ENCODE measurements at places on chromosomes 12 and 14. TPM values are rescaled to one million over a fixed set of nuclear protein-coding genes. Genes with fewer than 3 reads are reported as not detected.

The NR4A1 gene
- 51.0 TPM for total RNA-seq

DNA sequence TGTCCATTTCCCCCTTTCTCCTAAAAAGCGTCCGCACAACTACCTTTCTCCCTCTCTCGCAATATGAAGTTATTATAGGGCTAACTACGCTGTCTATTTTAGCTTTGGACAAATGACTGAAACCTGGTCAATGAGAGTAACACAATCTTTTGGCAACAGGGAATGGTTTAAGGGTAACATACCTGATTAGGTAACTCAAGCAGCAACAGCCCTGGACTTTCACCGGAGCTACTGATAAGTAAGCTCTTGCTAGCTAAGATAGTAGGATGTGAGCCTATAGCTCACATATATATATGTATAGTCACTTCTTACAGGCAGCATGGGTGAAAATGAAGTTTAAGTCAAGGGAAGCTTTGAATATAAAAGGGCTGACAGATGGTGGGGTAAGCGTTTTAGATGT is 313.0 kb downstream of the CEP128 start:
- no peak for DNase-seq
- no peak overlapping the region for H3K4me3 ChIP-seq
- H3K27me3 ChIP-seq = no peaks in the 10 kb centered on the region
- peaks cover 4% of the 10 kb centered on the region for H3K36me3 ChIP-seq
- no peaks in the 10 kb centered on the region for H3K4me1 ChIP-seq

- no peak overlapping the region for H3K4me3 ChIP-seq
- no peak overlapping the region for H3K27ac ChIP-seq
- no peak for DNase-seq
- H3K36me3 ChIP-seq = no peaks in the 10 kb centered on the region
These were observed 41.4 kb upstream of the PTPRO start for GRCh38 chr12:15280930-15281329.

- H3K4me1 ChIP-seq = no peaks in the 10 kb centered on the region
- H3K27me3 ChIP-seq = peaks cover 4% of the 10 kb centered on the region
- DNase-seq = no peak
- no peak overlapping the region for H3K27ac ChIP-seq
- H3K36me3 ChIP-seq = no peaks in the 10 kb centered on the region
These were observed 56.1 kb downstream of the KCNJ8 start for GRCh38 chr12:21718403-21718802.

The KLRF1 gene
- total RNA-seq = not detected

The MANSC4 gene
- not detected for total RNA-seq

The CLEC4A gene
- total RNA-seq = not detected

The STAC3 gene
- 3.8 TPM for total RNA-seq

DNA sequence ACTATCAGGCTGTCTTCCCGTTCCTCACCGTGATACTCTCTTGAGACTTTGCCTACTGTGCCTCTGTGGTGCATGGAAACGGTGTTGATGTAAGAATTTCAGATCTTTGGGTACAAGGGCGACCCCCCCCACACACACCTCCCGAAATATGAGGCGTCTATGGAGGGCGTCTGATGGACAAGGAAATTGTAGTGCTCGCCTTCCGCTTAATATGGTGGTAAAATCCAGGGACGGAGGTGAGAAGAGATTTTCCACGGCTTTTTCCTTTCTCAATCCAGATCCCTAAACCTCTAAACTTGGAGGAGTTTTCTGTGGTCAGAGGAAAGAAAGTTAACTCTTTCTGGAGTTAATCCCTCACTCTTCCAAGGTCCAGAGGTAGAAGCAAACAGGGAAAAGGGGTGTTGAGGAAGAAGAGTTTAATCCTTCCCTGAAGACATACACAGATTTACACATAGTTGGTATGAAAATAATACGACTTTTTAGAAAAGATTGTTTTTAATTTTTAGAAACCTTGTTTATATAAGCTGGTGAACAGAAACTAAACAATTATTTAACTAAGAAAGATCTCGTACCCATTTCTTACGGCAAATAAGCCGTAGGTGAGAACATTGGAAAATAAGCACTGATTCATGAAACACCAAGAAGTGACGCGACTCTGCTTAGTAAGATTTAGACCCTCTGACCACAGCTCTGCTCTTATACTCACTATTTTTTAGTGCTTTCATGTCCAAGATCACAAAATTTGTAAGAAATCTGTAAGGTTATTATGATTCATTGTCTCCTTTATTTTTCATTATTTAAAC is 23.1 kb upstream of the RNASE12 start:
- H3K27me3 ChIP-seq = peaks cover 15% of the 10 kb centered on the region
- no peaks in the 10 kb centered on the region for H3K36me3 ChIP-seq
- H3K4me1 ChIP-seq = peaks cover 5% of the 10 kb centered on the region
- H3K4me3 ChIP-seq = no peak overlapping the region

DNA sequence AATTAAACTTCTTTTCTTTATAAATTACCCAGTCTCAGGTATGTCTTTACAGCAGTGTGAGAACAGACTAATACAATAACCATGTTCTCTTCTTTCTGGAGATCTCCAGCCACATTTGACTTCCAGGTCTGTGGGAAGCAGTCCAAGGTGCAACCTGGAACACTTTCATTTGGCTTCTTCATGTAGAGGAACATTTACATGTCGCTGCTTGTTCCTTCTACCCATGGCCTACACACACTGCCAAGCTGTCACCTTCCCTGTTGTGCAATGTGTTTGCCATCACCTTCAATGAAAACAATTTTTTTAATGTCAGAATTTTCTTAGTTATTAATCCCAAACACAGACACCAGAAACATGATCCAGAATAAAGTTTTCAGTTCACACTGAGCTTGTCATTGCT is 104.7 kb downstream of the PRKCH start:
- H3K4me1 ChIP-seq = no peaks in the 10 kb centered on the region
- H3K27ac ChIP-seq = no peak overlapping the region
- H3K27me3 ChIP-seq = no peaks in the 10 kb centered on the region
- no peak overlapping the region for H3K4me3 ChIP-seq
- DNase-seq = no peak

- H3K27me3 ChIP-seq = no peaks in the 10 kb centered on the region
- H3K27ac ChIP-seq = no peak overlapping the region
- H3K36me3 ChIP-seq = no peaks in the 10 kb centered on the region
- H3K4me1 ChIP-seq = peaks cover 20% of the 10 kb centered on the region
- DNase-seq = no peak
These were observed 80.2 kb downstream of the NCOR2 start for GRCh38 chr12:124487066-124487833.

DNA sequence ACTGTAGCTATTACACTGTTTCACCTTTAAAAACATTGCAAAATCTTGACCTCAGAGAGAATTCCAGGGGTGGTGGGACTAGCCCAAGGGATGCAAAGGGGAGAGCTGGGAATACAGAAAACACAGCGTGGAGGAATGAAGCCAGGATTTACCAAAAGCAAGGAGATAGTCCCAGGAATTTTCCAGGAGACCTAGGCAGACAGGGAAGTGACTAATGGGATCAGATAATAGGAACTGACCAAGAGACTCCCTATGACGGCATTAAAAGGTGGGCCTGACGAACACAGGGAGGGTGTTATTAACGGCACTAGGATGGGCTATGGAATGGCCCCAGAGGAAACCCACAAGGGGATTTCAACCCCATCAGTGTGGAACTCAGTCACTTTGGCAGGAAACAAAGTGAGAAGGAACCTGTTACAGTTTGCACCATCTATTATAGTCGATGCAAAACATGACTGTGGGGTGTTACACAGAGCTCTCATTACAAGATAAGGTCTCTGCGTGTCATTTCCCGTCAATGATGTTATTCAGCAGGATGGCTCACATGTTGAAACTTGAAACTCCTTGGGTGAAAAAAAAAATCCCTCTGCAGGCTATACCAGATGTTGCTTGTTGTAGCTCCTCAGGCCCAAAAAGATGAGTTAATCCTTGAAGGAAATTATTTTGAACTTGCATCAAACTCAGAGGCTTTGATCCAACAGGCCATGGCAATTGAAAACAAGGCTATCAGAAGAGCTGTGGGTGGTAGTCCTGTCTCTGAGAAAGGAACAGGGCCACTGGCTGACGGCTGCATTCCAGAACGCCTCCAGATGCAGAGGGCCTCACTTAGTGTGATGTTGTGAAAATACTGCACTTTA is 58.7 kb downstream of the DRAM1 start:
- H3K4me3 ChIP-seq = no peak overlapping the region
- DNase-seq = no peak

DNA sequence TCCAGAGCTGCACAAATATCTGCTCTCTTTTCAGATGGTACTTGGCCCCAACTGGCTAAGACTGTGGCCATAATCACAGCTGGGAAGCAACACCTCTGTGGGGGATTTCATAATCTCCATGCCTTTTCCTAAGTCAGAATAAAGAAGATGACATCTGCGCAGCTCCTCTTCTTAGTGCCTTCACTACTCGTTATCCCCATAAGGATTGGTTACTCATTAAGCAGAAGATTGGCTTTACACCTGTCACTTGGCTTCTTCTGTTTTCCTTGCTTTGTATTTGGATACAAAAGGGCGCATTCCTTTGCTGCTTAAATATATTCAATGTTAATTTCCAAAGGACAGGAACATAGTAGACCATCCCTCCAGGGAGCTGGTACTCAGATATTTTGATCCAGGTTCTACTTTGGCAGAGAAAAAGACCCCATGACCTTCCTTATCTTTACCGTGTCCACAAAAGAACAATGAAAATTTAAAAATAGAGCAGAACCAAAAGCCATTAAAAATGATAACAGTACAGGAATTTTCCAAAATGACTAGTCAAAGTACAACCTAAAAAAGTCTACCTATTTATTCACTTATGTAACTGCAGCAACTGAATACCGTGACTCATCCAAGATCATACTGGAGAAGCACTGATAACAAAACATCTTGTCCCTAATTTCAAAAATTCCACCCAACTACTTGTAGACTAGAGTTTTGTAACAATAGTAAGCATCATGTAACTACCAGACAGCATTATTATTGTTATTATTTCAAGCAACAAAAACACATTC is 352.3 kb upstream of the TMPO start:
- H3K4me3 ChIP-seq = no peak overlapping the region
- no peak overlapping the region for H3K27ac ChIP-seq
- H3K36me3 ChIP-seq = no peaks in the 10 kb centered on the region
- no peaks in the 10 kb centered on the region for H3K27me3 ChIP-seq
- H3K4me1 ChIP-seq = no peaks in the 10 kb centered on the region
- DNase-seq = no peak

GRCh38 chr12:52837781-52838608 is 3.9 kb upstream of the KRT79 start:
- peaks cover 7% of the 10 kb centered on the region for H3K4me1 ChIP-seq
- peaks cover 28% of the 10 kb centered on the region for H3K27me3 ChIP-seq
- H3K36me3 ChIP-seq = no peaks in the 10 kb centered on the region
- no peak overlapping the region for H3K4me3 ChIP-seq
- H3K27ac ChIP-seq = no peak overlapping the region

- H3K36me3 ChIP-seq = no peaks in the 10 kb centered on the region
- H3K4me3 ChIP-seq = no peak overlapping the region
- peaks cover 26% of the 10 kb centered on the region for H3K4me1 ChIP-seq
These were observed 218.8 kb upstream of the BMP4 start for GRCh38 chr14:54175298-54175942.

DNA sequence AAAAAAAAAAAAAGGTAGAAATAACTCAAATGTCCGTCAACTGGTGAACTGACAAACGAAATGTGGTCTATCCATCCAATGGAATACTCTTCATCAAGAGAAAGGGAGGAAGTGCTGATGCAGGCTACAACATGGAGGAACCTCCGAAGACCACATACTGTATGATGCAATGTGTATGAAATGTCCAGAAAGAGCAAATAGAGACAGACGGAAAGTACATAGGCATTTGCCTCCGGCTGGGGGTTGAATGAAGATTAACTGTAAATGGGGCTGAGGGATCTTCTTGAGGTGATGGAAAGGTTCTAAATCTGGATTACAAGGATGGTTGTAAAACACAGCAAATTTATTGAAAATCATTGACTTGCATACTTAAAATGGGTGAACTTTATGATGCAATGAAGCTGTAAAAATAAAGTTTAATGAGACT is 35.4 kb downstream of the DLK1 start:
- peaks cover 35% of the 10 kb centered on the region for H3K4me1 ChIP-seq
- no peak overlapping the region for H3K4me3 ChIP-seq
- DNase-seq = no peak
- H3K27me3 ChIP-seq = peaks cover 2% of the 10 kb centered on the region
- H3K36me3 ChIP-seq = no peaks in the 10 kb centered on the region
- H3K27ac ChIP-seq = no peak overlapping the region

GRCh38 chr14:68576496-68577244 is 216.2 kb downstream of the ZFP36L1 start:
- DNase-seq = no peak
- peak overlapping the region; percentile 79 for H3K27ac ChIP-seq
- H3K36me3 ChIP-seq = peaks cover 9% of the 10 kb centered on the region
- no peaks in the 10 kb centered on the region for H3K27me3 ChIP-seq
- peaks cover 63% of the 10 kb centered on the region for H3K4me1 ChIP-seq

Data from neural crest cell (in vitro differentiated cells).